H9 (cell line): ENCODE measurements at places on chromosomes 7 and 10.

DNA sequence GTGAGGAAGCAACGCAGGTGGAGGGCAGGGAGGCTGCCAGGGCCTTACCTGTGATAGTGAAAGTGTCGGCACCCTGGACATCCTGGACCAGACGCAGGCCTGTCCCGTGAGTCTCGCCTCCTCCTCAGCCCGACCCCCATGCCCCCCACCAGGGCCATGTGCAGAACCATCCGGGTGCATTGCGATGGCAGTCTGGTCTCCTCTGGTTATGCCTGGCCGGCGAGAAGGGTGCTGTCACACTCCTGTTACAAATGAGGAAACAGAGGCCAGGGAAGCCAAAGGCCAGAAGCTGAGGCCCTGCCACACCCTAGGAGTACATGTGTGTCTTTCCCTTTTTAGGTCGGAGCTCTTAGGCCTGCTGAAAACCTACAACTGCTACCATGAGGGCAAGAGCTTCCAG, 7.2 kb downstream of the DEPP1 start:
- no peaks in the 10 kb centered on the region for H3K27me3 ChIP-seq
- H3K36me3 ChIP-seq: peaks cover 27% of the 10 kb centered on the region
- no peak overlapping the region for H3K27ac ChIP-seq
- peaks cover 10% of the 10 kb centered on the region for H3K4me1 ChIP-seq

GRCh38 chr7:74503061-74503460, 49.4 kb downstream of the GTF2IRD1 start:
- peaks cover 2% of the 10 kb centered on the region; the same call in 2 of the 3 replicates for H3K36me3 ChIP-seq
- no peaks in the 10 kb centered on the region for H3K4me1 ChIP-seq
- H3K27me3 ChIP-seq: no peaks in the 10 kb centered on the region
- DNase-seq: no peak
- H3K27ac ChIP-seq: no peak overlapping the region

DNA sequence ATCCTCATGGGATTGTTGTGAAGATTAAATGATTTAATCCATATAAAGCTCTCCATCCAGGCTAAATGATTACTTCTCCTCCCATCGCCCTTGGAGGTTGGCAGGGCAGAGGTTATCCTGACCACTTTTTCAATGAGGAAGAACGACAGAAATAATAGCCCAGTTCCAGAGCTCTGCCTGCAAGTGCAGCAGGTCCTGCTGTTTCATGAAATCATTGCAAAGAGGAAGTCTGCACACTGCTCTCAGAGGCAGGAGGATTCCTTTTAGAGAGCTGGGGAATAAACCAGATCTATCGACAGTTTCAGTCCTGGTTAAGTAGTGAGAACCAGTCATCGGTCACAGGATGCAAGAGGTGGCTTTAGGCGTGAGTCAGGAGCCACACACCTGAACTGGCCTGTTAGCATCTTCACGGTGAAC, 25.0 kb upstream of the CDH23 start:
- H3K4me1 ChIP-seq: no peaks in the 10 kb centered on the region
- H3K4me3 ChIP-seq: no peak overlapping the region
- DNase-seq: no peak
- no peaks in the 10 kb centered on the region for H3K27me3 ChIP-seq
- no peaks in the 10 kb centered on the region for H3K36me3 ChIP-seq

DNA sequence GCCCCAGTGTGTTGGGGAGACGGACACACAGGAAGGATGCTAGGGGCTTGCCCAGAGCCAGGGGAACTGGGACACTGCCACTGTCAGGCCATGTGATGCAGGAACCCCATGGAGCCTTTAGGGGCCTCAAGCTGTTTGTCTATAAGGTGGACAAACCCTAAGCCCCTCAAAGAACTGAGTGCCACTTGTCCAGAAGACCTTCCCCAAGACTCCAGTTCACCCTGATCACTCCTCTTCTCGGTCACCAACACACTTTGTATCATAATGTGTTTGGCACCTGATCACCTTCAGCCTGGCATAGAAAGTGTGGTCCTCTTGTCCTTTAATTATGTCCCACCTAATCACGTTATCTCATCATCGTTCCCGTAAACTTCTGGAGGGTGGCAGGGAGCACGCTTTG, 700 bp downstream of the H2BK1 start:
- peaks cover 5% of the 10 kb centered on the region; the same call in 1 of the 2 replicates for H3K4me1 ChIP-seq
- peaks cover 12% of the 10 kb centered on the region; the same call in 2 of the 3 replicates for H3K36me3 ChIP-seq
- H3K27ac ChIP-seq: no peak overlapping the region
- no peaks in the 10 kb centered on the region for H3K27me3 ChIP-seq
- no peak for DNase-seq

DNA sequence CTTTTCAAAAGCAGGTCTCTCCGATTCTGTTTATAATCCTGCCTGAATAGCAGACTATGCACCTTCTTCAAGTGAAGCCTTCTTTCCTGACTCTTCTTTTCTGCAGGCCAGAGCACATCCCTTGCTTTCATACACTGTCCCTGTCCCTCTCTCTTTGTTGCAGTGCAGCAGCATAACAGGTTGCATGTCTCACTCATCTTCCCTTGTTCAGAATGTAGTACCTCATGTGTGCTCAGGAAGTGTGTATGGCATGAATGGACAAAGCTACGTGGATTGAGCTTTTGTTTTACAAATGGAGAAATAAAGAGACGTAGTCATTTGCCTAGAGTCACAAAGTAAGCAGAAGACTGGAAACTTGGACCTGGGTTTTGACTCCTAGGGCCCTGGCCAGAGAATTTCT, 68.0 kb downstream of the PTPRZ1 start:
- DNase-seq: no peak
- H3K27me3 ChIP-seq: no peaks in the 10 kb centered on the region
- peaks cover 8% of the 10 kb centered on the region for H3K36me3 ChIP-seq
- H3K4me3 ChIP-seq: peak overlapping the region; percentile 4; the same call in 1 of the 3 replicates
- H3K4me1 ChIP-seq: peaks cover 17% of the 10 kb centered on the region

- no peaks in the 10 kb centered on the region for H3K27me3 ChIP-seq
- H3K4me1 ChIP-seq: peaks cover 3% of the 10 kb centered on the region; the same call in 1 of the 2 replicates
Observed at GRCh38 chr7:138162236-138162635, 86.0 kb downstream of the AKR1D1 start.

DNA sequence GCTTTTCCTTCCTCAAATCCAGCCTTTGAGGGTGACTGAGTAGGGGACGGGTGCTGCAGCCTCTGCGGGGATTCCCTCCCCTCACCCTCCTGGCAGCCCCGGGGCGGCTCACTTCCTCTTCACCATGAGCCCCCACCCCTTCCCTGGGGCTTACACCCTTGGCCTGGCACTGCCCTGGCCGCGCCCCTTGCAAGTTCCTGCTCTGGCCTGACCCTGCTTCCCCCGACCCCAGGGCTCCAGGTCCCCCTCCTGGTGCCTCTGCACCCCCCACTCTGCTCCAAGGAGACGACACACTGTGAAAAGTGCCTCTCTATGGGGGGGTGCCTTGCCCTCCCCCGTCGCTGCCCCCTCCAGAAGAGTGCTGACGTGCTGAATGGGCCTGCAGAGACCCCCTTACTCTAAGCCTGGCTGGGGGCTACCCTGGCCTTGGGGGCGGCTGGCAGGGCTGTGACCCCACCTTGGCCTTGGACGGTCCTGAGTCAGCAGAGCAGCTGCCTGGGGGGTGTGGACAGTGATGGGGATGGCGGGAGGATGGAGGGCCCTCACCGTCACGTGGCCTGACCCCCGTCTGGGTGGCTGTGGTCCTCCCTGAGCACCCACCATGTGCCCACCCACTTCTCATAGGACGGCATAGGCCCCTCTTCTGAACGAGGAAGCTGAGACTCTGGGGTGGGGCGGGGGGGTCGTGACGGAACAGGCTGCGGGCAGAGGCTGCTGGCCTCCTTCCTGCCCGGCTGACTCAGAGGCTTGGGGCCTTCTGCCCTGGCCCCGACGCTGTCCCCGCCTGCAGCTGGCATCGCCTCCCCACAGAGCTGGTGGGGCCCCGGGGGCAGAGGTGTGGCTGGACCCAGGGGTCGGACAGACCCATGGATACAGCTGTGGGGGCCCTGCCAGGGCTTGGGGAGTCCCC, 9.8 kb downstream of the LFNG start:
- no peaks in the 10 kb centered on the region for H3K27me3 ChIP-seq
- no peak overlapping the region for H3K4me3 ChIP-seq
- H3K4me1 ChIP-seq: no peaks in the 10 kb centered on the region; the same call in 1 of the 2 replicates
- no peak overlapping the region for H3K27ac ChIP-seq

GRCh38 chr10:15472008-15472407, 100.9 kb upstream of the FAM171A1 start:
- H3K27ac ChIP-seq: no peak overlapping the region
- peaks cover 62% of the 10 kb centered on the region for H3K27me3 ChIP-seq
- no peaks in the 10 kb centered on the region for H3K36me3 ChIP-seq
- DNase-seq: no peak
- H3K4me1 ChIP-seq: no peaks in the 10 kb centered on the region

- H3K4me3 ChIP-seq: no peak overlapping the region
- H3K36me3 ChIP-seq: peaks cover 5% of the 10 kb centered on the region; the same call in 1 of the 2 replicates
- DNase-seq: no peak
- no peaks in the 10 kb centered on the region for H3K27me3 ChIP-seq
Observed at GRCh38 chr7:46781901-46782439, 799.9 kb downstream of the TNS3 start.

DNA sequence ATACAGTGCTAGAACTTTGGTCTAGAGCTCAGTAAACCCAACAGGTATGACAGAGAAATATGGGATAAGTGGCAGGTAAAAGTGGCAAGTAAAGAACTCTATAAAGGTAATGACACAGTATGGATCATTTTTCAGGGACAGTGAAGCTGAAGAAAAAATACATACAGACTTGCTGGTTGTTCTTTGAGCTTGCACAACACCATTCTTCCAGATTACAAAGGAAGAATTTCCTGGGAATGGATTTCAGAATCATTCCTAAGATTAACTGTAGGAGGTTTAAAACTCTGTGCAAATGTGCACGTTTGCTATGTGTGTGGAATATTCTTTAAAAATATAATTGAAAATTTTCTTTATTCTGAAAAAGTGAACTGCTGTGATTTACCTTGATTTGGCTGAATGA, 36.0 kb downstream of the PHF14 start:
- H3K4me1 ChIP-seq: no peaks in the 10 kb centered on the region
- H3K36me3 ChIP-seq: peaks cover 32% of the 10 kb centered on the region
- no peaks in the 10 kb centered on the region for H3K27me3 ChIP-seq
- DNase-seq: no peak

- H3K36me3 ChIP-seq: no peaks in the 10 kb centered on the region
- no peak overlapping the region for H3K4me3 ChIP-seq
- no peaks in the 10 kb centered on the region for H3K27me3 ChIP-seq
- no peak for DNase-seq
Observed at GRCh38 chr10:63005246-63005645, 127.9 kb upstream of the NRBF2 start.

- no peaks in the 10 kb centered on the region for H3K36me3 ChIP-seq
- no peaks in the 10 kb centered on the region for H3K27me3 ChIP-seq
- H3K27ac ChIP-seq: no peak overlapping the region
- no peak overlapping the region for H3K4me3 ChIP-seq
Observed at GRCh38 chr7:37052705-37053104, 328.4 kb upstream of the AOAH start.

- no peaks in the 10 kb centered on the region for H3K27me3 ChIP-seq
- H3K27ac ChIP-seq: no peak overlapping the region
- H3K4me1 ChIP-seq: no peaks in the 10 kb centered on the region
- no peak for DNase-seq
- H3K36me3 ChIP-seq: peaks cover 4% of the 10 kb centered on the region; the same call in 1 of the 2 replicates
Observed at GRCh38 chr10:97940534-97940933, 89.9 kb downstream of the CRTAC1 start.
